ENCODE measurements at places on chromosomes 2 and 18. TPM values are rescaled to one million over a fixed set of nuclear protein-coding genes. Genes with fewer than 3 reads are reported as not detected.
A peak's percentile ranks its signal among the peaks of the same experiment; 100 is the strongest.

GRCh38 chr2:41743324-41743723 lies 304.5 kb upstream of the PKDCC start:
- DNase-seq, result no peak

- no peak for DNase-seq
Measured at GRCh38 chr2:161369311-161369710, 46.8 kb upstream of the TBR1 start.

DNA sequence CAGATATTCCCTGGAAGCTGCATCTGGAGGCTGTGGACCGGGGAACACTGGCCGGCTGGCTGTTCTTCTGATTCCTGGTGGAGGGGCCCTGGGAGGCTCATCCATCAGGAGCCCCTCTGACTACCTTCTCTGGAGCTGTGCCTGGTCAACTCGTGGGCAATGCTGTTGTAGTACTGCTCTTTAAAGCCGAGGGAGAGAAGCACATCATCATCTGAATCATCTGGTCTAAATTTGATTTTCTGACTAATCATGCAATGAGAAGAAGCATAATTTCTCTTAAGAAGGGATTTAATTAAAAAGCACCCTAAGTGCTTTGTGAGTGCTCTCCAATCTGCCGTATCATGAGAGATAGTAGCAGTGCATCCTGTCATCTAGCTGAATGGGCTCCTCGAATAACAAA lies 229.5 kb downstream of the FHOD3 start:
- no peak for DNase-seq

- no peak for DNase-seq
Measured at GRCh38 chr2:190270298-190270697, 49.3 kb downstream of the HIBCH start.

DNA sequence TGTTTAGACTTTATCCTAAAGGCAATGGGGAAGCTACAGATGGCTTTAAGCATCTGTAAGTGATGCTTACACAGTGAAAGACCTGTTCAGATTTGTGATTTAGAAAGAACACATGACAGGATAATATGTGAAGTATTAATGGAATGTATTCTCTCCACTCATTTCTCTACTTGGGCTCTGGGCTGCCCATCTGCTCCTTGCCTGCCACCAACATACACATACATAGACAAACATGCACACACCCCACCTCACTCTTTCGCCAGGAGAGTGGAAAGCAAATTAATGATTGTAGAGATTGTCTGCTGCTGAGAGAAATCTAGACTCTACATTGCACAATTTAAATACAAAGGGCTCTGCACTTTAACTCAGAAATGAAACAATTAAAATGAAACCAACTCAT lies 61.0 kb upstream of the NFE2L2 start:
- DNase-seq, result no peak

DNA sequence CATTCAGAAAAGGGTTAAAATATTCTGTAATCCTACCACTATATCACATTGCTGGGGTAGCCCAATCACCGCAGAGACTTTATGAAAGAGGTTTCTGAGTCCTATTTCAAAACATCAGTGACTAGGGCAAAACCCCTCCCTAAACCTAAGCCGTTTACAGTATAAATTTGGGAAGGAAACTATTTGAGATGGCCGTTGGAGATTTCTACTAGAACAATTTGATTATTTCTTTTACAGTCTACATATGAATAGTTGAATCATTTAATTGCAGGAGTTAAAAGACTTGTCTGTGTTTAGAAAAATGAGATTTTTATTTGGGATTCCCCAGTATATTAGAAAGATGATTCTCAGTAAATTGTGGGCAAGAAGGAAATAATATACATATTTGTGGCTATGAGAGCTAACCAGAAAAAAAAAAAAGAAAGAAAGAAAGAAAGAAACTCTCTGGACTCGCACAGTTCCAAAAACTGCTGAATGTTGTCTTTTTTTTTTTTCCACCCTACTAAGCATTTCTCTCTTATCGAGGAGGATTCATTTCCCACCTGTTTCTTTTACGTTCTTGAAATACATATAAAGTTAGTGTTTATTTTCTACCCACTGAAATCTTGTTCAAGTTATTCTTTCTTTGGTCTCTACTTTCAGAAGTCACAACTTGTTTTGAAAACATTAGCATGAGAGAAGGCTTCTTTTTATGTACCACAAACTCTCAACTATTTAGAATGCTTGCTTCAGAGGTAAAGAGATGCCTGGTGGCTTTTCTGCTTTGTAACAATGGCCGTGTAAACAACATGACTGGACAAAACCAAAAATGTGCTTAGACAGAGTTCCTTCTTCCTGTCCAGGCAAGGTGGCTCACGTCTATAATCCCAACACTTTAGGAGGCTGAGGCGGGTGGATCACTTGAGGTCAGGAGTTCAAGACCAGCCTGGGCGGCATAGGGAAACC lies 65.9 kb downstream of the BCL2 start:
- DNase-seq, result no peak

GRCh38 chr2:174122185-174122584 lies 126.1 kb downstream of the OLA1 start:
- DNase-seq, result no peak

DNA sequence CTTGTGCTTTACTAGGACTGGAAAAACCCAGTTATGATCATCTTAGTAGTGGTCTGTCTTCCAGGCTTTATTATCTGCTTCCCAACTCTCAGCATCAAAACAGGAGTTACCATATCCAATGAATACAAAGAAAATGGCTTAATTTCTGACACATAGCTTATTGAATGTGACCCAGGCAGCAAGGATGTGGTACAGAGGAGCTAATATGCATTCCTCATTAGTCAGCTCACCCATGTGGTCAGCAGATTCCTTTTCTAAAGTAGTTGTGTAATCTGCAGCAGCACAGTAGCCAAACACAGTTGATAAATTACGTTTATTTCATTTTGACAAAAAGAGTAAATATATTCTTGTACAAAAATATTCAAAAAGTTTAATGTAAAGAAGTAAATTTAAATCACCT lies 43.6 kb downstream of the TSPYL6 start:
- no peak for DNase-seq

GRCh38 chr18:22114526-22115321 lies 54.7 kb upstream of the GATA6 start:
- no peak for DNase-seq

ACTR1B gene
- 52.6 TPM for total RNA-seq

DNA sequence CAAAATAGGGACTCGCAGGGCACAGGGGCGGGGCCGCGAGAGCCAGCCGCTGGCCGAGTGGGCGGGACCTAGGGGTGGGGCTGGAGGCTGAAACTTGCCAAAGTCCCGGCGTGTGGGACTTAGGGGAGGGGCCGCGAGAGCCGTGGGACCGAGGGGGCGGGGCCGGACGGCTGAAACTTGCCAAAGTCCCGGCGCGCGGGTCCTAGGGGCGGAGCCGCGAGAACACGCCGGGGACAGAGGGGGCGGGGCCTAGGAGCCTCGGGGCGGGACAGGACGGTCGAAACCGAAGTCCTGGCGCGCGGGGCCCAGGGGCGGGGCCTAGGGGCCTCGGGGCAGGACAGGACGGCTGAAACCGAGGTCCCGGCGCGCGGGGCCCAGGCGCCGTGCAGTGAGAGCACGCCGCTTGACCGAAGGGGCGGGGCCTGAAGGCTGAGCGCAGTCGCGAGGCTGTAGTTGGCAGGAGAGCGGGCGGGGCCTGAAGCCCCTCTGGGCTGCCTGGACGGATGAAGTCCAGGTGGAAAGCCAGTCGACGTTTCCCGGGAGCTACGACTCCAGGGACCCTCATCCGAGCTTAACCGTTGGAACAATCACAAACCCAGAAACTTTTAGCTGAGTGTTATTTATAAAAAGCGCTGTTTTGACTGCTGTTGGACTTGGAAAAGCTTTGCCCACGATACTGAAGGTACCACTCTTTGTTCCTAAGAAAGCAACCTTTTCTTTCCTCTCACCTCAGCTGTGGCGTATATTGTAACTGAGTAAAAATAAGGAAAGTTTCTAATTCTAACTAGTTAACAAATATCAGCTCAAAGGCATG lies 475 bp upstream of the BARD1 start:
- DNase-seq, result peak; percentile 91

IL1RL1 gene
- 4.1 TPM for total RNA-seq

- no peak for DNase-seq
Measured at GRCh38 chr2:46615986-46616485, 136.7 kb downstream of the TMEM247 start.

RAB11FIP5 gene
- 15.9 TPM for total RNA-seq

RAD51AP2 gene
- total RNA-seq, result 0.04 TPM

GRCh38 chr2:96491860-96492497 lies 13.2 kb downstream of the NEURL3 start:
- DNase-seq, result no peak

DNA sequence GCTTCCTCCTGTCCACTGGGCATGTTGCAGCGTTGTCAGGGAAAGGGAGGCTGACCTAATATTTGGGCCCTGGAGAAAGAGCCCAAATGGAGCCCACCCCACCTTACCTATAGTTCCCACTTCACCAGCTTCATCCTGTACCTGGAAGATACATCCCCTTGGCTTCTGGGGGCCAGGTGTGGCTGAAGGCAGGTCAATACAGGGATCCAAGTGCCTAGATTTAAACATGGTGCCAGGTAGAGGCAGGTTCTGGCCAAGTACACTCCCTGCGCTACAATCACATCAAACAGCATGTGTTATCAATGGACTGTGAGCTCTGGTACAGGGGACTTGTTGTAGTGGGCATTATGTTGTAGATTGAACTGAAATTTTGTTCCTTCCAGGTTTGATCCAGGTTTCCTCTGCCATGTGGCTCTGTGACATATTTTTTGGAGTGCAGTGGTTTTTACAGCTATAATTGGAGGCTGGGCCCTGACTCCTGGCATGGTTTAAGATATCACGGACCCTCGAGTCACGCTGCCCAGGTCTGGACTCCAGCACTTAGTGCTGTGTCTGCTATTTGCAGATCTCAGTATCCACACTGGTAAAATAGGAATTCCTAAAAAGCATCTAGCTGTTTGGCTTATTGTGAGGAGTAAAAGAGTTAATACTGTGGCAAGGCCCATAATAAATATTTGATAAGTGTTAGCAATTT lies 23.8 kb downstream of the MYCN start:
- no peak for DNase-seq

DNA sequence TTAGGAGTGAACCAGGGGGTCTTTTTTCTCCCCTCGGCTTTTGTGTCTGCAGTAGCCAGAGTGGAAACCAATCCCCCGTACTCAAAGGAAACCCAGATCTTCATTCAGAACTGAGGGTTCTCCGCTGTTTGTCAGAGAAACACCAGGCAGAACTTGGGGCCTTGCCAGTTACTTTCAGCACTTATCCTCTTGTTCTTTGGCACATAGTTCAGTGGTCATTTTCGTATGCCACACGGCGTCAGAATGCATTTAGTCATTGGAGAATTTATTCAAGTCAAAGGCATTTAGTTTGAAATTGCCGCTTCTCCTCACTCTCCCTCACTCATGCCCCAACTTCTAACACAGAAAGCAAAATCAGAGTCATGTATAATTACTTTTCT lies 102.9 kb downstream of the CABLES1 start:
- no peak for DNase-seq

- DNase-seq, result no peak
Measured at GRCh38 chr18:73653827-73654226, 493.8 kb downstream of the FBXO15 start.

- DNase-seq, result no peak
Measured at GRCh38 chr2:240648155-240648649, 22.9 kb downstream of the GPR35 start.

SMYD1 gene
- not detected for total RNA-seq

DNA sequence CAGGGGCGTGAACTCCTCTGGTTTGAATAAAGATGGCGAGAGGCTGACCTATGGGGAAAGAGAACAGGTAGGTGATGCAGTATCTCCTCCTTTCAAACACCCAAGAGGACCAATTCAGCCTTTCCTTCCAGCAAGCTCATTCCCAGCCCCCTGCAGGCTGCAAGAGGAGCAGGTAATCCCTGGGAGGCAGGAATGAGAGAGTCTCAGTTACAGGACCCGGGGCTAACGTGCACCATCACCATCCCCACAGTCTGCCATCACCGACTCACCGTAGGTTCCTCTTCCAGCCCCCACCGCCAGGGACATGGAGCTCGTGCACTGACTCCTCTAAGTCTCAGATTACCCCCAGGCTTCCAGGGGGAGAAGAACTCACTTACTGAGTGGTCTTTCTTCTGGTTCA lies 26.7 kb downstream of the XDH start:
- no peak for DNase-seq

DNA sequence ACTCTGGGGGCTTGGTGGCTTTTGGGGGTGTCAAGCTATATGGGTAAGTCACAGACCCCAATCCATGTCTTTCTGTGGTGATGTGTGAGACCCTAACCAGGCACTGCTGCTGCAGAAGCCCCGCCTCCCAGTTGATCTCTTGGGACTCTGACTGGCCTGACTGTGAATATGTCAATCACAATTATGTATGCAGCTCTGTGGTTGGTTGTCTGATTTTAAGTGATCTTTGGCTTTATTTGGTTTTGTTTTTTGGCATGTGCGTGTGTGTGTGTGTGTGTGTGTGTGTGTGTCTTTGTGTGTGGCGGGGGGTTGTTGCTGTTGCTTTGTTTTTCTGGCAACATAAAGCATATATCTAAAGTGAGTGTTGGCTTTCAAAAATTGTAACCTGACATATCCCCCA lies 78.5 kb upstream of the GLS start:
- no peak for DNase-seq

BOLL gene
- total RNA-seq, result not detected

DNA sequence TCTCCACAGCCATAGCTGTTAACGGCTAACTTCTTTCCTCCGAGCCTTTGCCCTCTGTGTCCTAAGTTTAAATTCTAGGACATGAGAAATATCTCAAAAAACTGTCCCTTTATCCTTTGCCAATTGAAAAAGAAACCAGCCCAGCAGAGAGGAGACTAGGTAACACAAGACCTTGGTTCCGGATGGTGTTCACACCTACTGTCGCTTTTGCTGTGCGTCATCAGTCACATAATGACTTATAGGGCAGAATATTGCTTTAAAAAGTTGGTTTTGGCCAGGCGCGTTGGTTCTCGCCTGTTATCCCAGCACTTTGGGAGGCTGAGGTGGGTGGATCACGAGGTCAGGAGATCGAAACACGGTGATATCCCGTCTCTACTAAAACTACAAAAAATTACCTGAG lies 66.2 kb downstream of the SP3 start:
- DNase-seq, result no peak

DNA sequence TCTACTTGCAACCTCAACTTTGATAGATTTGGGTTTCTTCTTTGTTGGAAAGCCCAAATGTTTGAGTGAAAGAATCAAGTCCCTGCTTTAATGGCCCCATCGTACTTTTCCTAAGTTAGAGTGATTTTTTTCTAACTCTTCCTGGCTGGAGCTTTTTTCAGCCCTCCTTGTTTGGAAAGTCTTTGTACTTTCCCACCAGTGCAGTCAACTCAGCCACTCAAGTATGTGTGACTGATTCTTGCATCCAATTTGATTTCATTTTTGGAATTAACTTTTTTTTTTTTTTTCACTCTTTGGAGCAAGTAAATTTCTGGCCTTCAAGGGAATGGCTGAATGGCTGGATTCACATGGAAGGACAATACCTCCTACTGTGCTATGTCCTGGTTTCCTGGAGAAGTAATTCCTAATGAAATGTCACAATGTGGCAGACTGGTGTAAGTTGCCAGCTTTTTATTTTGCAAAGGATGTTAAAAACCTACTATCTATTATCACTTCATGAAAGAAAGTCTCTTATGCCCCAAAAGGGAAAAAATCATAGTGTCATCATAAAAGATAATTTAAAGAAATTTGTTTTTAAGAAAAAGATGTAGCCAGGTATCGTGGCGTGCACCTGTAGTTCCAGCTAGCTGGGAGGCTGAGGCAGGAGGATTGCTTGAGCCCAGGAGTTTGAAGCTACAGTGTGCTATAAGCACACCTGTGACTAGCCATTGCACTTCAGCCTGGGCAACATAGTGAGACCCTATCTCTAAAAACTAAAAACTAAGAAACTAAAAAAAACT lies 76.0 kb upstream of the ZFP36L2 start:
- no peak for DNase-seq

- no peak for DNase-seq
Measured at GRCh38 chr2:108858894-108859293, 72.3 kb downstream of the CCDC138 start.
